NCI-H1105 (cell line): ENCODE measurements at places on chromosomes 3 and 15.

- no peak for DNase-seq
Measured at GRCh38 chr3:138452436-138452835, 18.0 kb downstream of the ESYT3 start.

GRCh38 chr3:44111482-44111881 lies 130.2 kb upstream of the TOPAZ1 start:
- DNase-seq = no peak

DNA sequence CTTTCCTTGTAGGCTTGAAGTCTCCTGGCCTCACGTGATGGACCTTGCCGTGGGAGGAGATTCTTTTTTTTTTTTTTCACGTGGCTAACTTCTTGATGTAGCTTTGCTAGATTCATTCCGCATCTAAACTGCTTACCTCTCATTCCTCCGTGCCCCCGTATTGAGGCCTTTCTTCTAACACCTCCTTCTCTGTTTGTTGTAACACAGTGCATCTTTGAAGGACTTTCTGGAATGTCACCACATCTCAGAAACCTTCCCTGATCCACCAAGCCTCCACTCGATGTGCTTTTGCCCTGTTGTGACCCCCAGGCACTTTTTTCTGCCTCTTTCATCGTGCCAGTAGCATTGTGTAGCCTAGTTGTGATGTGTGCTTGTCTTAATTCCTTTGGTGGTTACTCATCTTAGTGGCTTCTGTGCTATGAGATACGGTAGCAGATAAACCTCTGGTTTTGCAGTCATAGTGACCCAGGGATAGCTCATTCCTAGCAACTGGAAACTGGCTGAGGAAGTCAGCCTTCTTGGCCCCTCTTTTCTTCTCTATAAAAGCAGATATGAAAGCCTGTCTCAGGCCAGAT lies 1.6 kb upstream of the BNC1 start:
- DNase-seq = no peak

- DNase-seq = no peak
Measured at GRCh38 chr3:38158472-38158871, 6.9 kb upstream of the OXSR1 start.

DNA sequence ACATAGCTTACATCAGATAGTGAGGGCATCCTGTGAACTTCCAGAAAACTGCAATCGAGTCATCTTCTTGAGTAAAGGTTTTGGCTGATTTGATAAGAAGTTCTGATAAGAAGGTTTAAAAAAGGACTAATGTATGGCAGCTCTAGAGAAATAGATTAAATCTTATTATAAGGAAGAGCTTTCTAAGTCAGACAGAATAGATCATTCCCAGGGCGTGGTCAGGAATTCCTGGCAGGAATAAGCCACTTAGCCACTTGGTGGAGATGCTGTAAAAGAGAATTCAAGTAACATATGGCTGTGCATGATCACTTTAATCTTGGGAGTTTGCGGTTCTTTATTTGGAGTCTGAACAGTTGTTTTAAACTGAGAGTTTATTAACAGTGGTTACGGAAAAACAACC lies 17.4 kb downstream of the PGBD4 start:
- no peak for DNase-seq

- DNase-seq = no peak
Measured at GRCh38 chr3:136671921-136672320, 80.3 kb downstream of the STAG1 start.

GRCh38 chr3:33722626-33723370 lies 4.7 kb upstream of the CLASP2 start:
- DNase-seq = no peak

DNA sequence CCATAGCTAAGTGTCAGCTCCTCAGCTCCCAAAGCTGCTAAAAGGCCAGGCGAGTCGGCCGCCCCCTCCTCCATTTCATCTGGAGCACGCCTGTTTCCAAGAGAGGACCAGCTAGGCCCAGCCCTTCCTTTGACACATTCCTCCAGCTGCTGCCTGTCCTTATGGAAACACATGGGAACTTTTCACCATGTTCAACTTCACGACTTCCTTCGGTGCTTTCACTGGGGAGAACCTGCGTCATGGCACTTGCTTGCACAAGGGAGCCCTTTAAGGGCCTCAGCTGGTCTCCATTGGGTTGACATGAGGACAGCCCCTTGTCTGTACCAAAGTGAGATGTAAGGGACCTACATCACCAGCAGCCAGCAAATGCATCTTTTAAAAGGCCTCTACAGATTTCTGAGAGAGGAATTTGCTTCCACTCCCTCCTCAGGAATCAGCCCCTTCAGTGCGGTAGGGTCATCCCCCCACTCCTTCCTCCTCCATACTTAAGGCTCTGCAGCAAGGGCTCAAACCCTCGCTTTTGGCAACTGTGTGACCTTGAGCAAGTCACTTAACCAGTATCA lies 2.1 kb downstream of the MAGI1 start:
- DNase-seq = no peak

DNA sequence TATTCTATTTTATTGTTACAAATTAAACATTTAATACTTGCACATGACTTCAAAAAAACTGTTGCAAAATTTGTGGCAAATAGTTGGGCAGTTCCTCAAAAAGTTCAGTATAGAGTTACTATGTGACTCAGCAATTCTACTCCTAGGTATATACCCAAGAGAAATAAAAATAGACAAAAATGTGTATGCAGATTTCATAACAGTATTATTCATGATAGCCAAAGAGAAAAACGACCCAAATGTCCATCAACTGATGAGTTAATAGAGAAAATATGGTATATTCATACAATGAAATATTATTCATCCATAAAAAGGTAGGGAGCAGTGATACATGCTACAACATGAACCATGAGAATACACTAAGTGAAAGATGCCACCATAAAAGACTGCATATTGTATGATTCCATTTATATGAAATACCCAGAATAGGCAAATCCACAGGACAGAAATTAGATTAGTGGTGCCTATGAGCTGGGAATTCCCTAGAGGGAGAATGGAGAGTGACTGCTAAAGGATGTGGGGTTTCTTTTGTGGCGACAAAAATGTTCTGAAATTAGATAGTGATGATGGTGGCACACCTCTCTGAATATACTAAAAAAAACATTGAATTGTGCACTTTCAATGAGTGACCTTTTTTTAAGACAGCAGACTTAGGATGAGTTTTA lies 31.6 kb upstream of the CLASP2 start:
- no peak for DNase-seq

GRCh38 chr3:125022206-125022605 lies 33.6 kb downstream of the HEG1 start:
- no peak for DNase-seq

DNA sequence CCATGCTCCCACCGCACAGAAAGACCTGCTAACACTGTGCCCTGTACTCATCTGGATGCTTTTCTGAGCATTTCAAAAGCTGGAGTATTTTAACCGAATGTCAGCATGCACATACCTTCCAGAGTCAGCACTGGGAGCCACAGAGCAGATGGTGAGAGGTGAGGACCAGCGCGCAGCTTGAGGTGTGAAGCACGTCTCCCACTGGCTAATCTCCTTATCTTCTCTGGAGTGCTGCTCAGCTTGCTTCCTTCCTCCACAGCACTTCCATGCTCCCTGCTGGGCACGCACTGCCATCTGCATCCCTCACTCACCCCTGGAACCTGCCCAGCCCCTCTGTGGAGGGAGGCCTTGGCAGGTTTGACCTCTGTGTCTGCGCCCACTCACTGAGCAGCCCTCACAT lies at the start of gene GNB5:
TSS of gene GNB5 (minus strand) at position 186 of the 400 bp plus-strand sequence. CDS start 6,716 bp downstream, outside the sequence.
- no peak for DNase-seq

GRCh38 chr3:117665296-117665695 lies 955.7 kb downstream of the TUSC7 start:
- DNase-seq = peak; percentile 88

DNA sequence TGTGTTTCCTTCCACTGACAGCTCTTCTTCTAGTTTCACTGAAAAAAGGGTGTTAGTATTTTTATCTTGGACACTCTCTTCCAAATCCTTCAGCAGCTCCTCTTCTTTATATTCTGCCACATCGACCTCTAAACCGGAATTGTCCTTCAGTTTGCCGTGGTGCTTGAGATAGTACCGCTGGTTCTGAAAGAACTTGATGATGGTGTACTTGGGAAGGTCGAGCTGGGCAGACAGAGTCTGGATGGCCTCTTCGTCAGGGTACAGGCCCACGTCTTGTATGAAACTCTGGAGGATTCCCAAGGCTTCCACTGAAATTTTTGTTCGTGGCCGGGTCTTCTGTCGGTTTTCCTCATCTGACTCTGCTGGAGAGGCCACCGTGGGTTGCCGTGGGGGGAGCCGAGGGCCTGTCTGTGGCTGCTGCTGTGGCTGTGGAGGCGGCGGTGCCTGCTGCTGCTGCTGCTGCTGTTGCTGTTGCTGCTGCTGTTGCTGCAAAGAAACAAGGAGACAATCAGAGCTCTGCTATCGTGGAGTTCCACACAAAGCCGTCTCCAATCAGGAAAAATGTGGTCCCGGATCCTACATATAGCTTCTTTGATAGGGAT lies 75.8 kb downstream of the SATB1 start:
- no peak for DNase-seq

DNA sequence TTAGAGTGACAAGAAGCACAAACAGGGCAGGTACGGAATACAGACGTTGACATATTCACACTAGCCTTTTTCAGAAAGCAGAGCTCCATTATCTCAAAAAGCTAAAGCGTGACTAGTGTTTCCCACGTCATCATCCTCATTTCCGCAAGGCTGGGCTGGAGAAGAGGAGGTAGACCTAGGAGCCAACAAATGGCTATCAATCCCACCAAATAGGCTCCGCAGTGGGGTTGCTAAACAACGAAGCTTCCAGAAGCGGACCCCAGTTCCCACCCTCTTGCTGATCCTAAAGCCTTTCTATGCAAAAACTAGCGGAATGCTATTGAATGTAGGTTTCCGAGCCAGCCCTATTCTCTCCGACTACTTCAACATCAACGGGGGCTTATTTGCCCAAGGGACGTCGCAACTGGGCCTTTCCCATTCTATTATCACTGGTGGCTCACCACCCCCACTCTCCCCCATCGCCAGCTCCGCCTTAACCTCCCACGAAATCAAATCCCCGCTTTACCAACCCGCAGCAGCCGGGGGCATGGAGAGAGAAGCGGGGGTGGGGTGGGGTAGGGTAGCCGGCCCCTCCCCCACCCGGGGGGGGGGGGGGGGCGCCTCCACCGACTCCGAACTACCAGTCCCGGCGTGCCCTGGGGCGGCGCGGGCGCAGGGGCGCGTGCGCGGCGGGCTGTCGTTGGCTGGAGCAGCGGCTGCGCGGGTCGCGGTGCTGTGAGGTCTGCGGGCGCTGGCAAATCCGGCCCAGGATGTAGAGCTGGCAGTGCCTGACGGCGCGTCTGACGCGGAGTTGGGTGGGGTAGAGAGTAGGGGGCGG lies at the start of gene MORF4L1:
TSS of gene MORF4L1 (plus strand) at position 736 of the 817 bp plus-strand sequence. CDS start 128 bp downstream, outside the sequence.
- DNase-seq = peak; percentile 81

DNA sequence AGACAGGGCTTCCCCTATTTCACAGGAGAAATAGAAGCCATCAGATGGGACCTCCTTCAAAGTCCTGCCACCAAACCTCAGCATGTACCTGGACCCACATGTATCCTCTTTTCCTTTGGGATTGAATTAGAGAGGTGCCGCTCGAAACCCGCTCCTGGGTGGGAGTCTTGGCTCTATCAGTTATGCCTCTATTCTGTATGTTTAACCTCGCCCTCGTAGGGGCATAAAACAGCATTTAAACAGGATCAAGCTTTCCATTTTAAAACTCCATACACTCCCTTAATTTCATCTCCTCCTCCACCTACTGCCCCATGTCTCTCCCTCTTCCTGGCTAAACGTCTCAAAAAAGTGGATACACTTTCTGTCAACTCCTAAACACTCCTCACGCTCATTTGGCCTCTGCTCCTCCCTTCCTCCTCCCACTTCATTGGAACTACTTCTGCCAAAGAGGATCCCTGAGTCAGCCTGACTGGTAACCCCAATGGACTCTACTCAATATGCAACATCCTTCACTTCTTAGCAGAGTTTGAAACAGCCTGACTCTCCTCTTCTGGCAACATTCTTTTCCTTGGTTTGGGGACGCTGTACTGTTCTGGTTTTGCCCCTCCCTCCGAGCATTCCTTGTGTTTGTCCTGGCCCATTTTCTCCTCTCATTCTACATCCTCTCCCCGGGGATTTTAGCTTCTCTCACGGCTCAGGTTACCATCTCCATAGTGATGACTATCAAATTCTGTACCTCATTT lies 23.0 kb upstream of the MUC20 start:
- DNase-seq = no peak
